ENCODE measurements at places on chromosomes 1 and 21.
A peak's percentile ranks its signal among the peaks of the same experiment; 100 is the strongest.

- DNase-seq = no peak
These were observed 14.1 kb downstream of the INPP5B start for GRCh38 chr1:37932759-37933158.

DNA sequence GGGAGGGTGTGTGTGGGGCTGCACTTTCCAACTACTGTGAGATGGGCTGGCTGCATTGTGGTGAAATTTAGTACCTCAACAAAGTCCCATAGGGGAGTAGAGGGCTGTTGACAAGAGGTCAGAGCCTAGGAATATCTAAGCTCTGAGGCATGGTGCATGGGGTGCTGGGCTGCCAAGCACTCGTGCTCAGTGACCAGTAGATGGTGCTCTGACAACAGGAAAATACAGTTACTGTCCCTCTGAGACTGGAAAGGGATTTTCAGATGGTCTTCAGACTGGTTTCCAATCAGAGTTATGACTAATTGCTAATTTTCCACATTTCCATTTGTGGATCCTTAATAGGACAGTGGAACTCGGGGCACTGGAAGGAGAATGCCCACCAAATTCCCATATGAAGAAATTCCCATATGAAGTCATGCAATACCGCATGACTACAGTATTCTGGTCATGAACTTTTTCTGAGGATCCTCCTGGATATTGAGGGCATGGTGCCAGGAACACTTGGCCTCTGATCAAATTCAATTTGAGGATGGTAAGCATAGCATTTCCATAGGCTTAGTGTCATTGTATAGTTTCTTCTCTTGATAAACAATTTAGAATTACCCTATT is 4.1 kb upstream of the CACNA1E start:
- peak; percentile 80 for DNase-seq

GRCh38 chr1:224198572-224198971 is 15.5 kb downstream of the DEGS1 start:
- DNase-seq = no peak

DNA sequence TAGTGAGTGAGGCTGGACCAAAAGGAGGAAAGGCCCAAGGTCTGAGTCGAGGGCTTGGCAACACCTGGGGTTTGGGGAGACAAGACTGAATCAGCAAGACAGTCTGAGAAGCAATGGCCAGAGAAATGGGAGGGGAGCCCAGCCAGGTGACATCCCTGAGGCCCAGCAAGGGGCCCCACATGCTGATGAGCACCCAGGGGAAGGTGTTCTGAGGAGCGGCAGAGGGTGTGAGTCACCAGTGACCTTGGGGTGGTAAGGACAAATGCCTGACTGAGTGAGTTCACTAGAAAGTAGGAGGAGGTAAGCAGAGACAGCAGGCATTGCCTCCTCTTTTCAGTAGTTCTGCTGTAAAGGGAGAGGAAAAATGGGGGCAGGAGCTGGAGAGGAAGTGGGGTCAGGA is 192.4 kb upstream of the GALNT2 start:
- no peak for DNase-seq

Data from cardiac muscle cell (in vitro differentiated cells and primary cell).